ENCODE measurements at places on chromosomes 11 and 22. TPM values are rescaled to one million over a fixed set of nuclear protein-coding genes. Genes with fewer than 3 reads are reported as not detected.
A peak's percentile ranks its signal among the peaks of the same experiment; 100 is the strongest.

Gene ALX4
- total RNA-seq = not detected

Gene RFPL2
- total RNA-seq = not detected

Gene IL17REL
- total RNA-seq = not detected

Gene AP1B1
- 58.6 TPM for total RNA-seq

Gene DDX25
- not detected for total RNA-seq

Gene SMIM35
- total RNA-seq = not detected

DNA sequence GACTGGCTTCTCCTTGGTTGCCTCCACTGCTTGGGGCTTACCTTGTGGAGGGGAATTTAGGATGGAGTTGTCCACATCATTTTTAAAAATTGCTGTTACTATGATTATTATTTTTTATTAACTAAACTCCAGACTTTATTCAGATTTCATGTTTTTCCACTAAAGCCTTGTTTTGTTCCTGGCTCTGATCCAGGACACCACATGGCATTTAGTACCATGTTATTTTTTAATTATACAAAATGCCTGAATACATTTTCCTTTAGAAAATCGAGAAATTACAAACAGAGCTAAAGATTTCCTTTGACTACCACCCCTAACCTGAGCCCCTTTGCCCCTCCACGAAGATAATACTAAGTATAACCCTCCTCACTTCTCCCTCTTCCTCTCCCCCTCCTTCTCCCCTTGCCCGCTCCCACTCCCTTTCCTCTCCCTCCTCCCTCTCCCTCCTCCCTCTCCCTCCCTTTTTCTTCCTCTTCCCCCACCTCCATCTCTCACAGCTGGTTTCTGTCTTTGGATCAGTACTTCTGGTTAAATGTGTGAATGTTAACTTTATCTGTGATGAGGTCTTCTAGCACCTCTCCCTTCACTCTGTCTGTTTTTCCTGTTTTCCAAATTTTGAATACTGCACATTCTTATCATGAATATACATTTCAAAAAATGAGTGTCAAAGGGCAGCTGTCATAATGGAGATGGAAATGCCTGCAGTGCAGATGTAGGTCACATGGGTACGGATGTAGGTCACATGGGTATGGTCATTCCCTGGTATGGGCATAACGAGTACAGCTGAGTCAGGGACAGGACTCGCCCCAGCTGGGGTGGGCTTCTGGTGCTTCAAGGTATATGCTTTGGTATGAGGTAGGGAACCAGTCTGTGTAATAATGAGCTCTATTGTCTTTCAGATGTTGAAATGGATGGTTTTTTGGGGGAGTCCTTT, 54.4 kb upstream of the OR4B1 start:
- no peak for ATAC-seq

- ATAC-seq = no peak
Measured at GRCh38 chr22:37260901-37261336, 16.9 kb upstream of the RAC2 start.

DNA sequence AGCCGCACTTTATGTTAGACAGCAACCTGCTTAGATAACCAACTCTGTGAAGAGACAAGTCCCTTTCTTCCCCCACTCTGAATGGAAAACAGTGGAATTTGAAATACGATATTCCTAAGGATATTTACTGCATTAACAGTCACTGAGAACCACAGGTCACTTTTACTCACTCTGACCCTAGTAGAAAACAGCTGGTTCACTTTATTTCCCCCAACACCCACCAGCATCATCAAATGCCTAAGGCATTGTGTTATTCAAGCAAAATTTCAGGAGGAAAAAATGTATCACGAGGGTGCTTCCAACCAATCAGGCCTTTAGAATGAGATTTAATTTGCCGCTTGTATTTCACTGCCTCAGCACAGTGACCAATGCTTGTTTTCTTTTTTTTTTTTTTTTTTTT, 1134.1 kb upstream of the CCDC90B start:
- ATAC-seq = no peak

DNA sequence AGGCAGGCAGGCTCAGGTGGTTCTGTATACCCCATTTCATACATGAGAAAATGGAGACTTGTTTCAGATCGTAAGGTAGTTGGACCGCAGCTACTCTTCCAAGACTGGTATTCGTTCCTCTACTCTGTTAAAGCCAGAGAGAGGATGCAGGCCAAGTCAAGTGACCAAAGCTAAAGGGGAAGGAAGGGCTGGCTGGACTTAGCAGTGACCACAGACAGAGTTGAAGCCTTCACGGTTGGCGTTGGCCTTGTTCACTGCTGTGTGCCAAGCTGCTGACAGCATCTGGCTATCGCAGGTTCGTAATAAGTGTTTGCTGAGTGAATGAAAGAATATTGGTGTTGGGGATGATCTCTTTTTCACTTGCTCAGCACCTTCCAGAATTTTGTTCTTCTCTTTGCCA, 64.2 kb downstream of the PTPRJ start:
- no peak for ATAC-seq

DNA sequence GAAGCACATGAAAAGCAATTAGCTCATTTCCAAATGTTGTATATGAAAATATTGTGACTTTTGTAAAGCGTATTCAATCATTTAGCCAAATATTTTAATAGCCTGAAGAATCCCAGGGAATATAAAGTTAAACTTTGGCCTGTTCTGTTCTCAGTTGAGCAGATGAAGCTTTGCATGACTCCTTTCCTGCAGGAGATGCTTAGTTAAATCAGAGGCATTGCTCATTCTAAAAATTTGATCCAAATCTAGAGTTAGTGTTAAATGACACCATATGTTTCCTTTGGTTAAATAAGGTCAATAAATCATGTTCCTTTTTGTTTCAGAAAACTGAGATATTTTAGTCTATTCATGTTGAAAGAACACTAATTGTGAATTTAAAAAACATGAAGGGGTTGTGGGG, 51.2 kb upstream of the BIRC3 start:
- ATAC-seq = no peak

DNA sequence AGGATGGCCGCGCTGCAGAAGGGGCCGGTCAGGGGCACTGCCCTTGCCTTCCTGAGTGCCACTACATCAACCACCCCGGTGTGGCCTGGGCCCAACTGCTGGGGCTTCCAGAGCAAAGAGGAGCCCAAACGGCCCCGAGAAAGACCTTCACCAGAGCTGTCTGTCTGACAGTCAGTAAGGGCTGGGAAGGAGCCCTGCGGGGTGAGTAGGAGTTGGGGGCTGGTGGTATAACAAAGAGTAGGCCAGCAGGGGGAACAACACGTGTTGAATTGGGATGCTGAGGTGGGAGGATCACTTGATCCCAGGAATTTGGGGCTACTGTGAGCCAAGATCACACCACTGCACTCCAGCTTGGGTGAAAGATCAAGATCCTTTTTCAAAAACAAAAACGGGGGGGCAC, 3.9 kb downstream of the GSTT4 start:
- ATAC-seq = no peak

DNA sequence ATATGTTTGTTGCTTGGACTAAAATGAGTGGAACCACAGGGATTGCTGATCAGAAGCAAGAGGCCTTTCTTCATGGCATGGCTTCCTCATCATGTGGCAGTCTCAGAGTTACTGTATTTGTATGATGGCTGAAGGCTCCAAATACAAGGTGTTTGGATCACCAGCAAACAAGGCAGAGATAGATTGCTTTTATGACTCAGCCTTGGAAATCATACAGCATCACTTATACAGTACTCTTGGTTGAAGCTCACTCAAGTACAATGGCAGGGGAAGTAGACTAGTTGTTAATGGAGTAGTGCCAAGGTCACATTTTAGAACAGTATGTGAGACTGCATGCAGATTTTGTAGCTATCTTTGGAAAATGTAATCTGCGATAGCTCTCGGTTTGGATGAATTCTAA, 16.6 kb downstream of the CAPRIN1 start:
- no peak for ATAC-seq

DNA sequence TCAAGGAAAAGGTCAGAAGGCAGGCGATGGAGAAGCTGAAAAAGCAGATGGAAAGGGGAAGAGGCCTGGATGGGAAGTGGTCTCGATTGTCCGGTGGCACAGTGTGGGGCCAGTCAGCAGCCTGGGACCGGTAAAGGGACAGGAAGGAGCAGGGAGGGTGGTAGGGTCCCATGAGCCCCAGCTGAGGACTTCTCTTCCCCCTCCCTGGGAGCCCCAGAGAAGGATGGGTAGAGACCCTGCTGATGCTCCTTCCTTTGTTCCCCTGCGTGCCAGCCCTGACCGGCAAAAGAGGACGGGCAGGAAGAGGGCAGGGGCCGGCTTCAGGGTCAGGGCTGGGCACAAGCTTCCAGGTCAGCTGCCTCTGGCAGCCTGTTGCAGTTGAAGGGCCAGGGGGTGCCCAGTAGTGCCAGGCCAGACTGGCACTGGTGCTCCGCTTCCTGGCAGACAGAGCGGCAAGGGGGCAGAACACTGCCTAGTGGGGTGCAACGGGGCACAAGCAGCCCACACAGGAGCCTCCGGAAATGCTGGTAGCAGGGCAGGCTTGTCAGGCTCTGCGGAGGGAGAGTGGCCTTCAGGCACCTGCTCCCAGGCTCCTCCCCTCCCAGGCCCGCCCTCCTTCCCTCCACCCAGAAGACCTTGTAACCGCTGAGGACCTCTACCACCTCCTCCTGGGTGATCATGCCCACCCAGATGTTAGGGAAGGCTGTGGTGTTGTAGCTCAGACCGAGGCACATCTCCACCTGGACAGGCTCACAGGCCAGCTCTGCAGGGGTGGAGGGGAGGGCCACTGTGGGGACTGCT, 739 bp upstream of the C1QTNF5 start:
- ATAC-seq = no peak

DNA sequence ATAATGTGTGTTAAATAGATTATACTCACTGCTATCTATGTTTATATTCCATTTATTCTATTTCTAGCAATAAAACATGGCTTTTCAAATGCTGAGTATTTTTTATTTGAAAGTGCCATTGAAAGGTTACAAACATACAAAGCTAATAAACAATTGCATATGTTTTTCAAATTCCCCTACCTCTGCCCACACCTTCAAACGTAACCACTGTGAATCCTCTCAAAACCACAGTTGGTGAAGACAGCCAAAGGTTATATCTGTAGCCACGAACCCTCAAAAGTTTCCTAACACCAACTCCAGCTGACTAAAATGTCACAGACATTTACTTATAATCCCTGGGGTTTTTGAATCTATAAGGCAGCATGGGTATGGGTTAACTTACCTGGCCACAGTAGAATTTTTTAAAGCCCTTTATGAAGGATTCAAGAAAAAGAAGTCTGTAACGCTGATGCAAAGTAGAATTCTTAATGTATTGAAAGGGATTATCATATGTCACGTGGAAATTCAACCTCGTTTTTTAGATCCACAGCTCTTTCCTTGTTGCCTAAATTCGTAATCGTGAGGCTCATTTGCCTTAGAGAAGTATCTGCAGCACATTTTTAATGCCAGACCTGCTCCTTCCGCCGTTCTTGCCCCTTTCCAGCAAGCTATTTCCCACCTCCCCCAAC, 122.5 kb upstream of the ZC3H12C start:
- no peak for ATAC-seq

DNA sequence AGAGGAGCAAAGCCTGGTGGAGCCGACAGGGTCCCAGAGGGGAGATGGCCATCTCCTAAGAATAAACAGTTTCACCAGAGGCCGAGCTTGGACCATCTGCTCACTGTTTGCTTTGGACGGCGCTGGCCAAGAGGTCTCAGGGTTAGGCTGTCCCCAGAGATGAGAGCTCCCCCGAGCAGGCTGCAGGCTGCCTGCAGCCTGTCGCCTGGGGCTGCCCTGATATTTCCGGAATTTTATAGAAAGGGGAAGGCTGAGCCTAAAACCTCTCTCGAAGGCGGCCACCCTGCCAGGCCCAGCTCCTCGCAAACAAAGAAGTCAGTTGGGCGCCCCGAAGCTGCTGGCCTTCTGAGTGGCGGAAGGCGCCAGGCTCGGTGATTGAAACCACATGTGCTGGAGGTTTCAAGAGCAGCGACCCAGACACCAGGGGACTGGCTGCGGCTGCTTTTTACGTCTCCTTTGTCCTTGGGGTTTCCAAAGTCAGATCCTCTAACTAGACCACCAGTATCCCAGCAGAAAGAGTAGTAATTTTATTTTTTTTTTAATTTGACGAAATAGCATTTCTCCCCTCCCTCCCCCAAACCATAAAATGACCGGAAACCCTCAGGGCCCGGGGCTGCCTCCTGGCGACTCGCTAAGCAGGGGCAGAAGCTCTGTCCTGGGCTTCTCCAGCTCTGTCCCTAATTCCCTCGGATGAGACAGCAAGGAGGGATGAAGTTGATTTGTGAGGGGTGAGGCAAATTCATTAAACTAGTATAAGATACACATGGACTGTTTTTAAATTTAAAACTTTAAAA, 57.4 kb downstream of the CLMP start:
- ATAC-seq = peak; percentile 87

Measured in gastroesophageal sphincter (tissue), 4 donors.